ENCODE measurements at places on chromosomes 5 and 9.
A peak's percentile ranks its signal among the peaks of the same experiment; 100 is the strongest.

GRCh38 chr5:42309865-42310264 lies 113.4 kb upstream of the GHR start:
- DNase-seq = no peak

DNA sequence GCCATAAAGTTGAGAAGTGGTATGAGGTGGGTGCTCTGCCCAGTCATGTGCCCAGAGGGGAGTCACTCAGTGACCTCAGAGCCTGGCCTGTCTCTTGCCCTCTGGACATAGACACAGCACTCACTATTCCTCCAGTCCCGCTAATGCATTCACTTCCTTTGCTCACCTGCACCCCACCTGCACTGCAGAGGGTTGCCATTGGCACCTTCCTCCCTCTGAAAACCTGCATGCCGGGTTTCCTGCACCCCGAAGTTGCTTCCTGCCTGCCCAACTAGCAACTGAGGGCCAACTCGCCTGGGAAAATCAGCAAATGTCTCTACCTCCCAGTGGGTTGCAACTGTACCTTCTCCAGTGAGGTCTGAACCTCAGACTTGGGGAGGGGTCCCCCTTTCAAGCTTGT lies 48.1 kb upstream of the SPTLC1 start:
- no peak for DNase-seq

- no peak for DNase-seq
These were observed 476.8 kb upstream of the SMARCA2 start for GRCh38 chr9:1538301-1538700.

- DNase-seq = no peak
These were observed 213.6 kb upstream of the S1PR3 start for GRCh38 chr9:88777498-88778312.

GRCh38 chr9:92196909-92197308 lies 81.7 kb upstream of the SPTLC1 start:
- DNase-seq = no peak

DNA sequence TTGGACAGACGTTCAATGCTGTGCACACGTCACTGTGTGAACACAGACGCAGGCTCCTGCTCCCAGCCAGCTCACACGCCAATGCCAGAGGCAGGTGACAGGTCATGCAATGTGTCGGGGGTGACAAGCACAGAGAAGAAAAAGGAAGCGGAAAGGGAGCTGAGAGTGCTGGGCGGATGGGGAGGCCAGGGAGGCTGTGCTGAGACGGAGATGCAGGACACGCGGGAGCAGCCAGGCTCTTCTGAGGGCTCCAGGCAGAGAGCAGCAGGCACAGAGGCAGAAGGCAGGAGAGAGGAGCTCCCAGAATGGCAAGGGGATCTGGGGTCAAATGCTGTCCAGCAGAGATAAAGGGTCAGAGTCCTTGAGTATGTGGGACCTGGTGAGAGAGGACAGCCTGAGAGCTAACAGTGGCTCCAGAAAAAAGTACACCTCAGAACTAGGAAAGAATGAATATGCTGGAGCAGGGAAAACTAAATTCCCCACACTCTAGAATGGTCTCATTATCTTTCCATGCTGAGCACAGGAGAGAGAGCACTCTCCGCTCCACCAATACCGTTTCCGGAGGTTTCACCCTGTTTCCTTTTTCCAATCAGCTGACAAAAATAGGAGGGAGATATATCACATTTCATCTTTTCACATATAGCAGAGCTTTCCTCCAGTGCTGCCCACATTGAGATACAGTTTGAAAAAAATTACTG lies 32.8 kb upstream of the NSMF start:
- no peak for DNase-seq

GRCh38 chr5:57259704-57260103 lies 85.8 kb downstream of the GPBP1 start:
- DNase-seq = no peak

DNA sequence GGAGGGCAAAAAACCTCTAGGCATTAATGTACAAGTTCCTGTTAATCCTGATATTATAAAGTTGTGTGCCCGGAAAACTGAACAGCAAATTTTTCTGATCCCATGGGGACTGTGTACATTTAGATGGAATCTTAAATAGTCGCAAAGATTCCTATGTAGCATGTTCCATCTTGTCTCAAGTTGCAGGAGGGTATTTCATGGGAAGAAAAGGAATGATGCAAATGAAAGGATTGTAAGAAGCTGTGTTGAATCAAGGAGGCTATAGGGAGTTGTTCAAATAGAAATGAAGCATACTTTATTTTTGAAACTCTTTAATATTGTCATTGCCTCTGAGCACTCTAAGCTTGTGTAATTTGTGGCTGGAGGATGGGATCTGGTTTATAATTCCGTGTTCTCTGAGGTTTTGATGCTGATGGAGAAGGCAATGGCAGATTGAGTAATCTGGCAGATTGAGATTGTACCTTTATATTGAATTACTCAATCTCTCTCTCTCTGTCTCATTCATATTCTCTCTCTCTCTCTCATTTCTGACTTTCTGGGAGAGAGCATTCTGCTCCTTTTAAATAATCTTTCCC lies 288.5 kb downstream of the OSTF1 start:
- DNase-seq = no peak

DNA sequence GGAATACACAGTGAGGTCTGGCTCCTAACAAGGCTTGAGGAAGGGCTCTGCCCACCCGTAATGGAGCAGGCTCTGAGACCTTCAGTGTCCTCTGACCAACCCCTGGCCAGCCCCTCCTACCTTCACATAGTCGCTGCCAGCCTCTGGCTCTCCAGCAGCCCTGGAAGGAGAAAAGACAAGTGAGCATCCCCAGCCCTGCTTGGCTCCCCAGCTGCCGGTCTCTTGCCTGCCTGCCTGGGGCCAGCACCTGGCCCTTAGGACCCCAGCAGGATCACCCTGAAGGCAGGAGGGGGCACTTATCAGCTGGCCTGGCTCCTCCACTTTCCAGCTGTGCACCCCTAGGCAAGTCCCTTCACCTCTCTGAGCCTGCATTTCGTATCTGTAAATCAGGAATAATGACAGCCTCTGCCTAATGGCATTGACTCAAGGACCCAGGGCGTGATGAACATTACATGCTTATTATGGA lies 16.9 kb downstream of the SH2D3C start:
- DNase-seq = no peak

DNA sequence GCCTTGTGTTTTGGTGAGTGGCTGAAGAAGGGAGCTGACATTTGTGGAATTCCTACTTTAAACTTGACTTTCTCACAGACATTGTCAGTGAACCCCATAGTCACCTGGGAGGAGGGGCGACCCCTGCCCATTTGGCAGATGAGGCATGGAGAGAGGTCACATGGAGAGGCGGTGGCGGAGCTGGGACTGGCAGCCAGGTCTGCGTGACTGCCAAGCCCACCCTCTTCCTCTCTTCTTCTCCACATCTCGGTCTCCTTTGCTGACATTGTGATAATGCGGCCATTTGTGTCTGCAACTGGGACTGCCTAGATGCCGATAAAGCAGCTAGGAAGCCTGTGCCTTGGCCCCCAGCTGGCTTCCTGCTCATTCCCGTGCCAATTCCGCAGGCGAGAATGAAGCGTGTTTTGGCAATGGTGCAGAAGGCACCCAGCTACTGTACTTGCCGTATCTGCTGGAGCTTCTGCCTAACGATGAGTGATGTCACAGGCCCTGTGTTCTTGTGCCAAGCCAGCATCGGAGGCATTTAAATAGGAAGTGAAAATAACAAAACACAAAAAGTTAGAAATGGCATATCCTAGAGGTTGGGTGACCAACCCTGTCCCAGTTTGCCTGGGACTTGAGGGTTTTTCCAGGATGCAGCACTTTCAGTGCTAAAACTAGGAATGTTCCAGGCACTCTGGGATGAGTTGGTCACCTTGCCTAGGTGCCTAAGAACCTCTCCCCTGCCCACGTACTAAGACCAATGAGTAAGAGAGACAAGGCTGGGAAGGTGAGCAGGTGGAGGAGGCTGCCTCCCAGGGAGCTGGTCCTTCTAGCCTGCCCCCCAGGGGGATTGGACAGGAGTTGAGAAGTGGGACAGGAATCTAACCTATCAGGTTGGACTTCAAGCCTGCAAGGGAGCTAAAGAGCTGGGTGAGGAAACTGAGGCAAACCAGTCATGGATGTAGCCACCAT lies 23.6 kb downstream of the OLFML2A start:
- DNase-seq = no peak

- DNase-seq = peak; percentile 56
These were observed 36.0 kb downstream of the SARDH start for GRCh38 chr9:133701981-133702797.

DNA sequence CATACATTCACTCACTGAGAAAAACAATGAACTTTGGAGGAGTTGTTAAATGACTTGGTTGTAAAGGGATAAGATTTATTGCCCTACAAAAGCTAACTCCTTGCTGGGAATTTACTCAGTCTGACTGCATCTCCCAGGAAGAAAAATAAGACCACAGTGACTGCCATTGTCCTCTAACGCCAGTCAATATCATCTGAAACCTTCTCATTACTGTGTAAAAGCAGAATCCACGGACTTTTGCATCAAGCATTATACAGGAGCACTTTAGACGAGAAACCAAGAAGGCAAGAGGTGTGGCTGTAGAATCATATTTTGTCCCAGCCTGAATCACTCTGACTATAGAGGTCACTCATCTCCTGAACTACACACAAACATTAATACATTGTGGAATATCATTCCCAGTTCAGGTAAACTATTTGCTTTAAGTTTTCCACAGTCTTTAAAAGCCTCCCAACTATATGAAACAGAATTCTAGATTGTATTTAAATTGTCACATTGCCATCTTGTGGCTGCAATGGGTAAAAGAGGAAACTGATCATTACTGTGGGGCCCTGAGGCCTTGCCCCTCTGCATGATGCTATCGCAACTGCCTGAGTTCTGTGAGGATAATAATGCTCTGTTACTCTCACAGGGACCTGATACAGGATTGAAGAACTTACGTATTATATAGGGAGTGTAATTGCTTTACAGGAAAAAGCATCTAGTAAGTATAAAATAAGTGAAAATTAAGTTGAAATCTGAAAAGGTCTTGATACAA lies 142.9 kb downstream of the SLCO4C1 start:
- no peak for DNase-seq

GRCh38 chr5:150357326-150358260 lies at the start of gene TCOF1:
TSS of gene TCOF1 (plus strand) at chr5:150357697. CDS start at chr5:150357747, 50 bp downstream.
- DNase-seq = peak; percentile 98

DNA sequence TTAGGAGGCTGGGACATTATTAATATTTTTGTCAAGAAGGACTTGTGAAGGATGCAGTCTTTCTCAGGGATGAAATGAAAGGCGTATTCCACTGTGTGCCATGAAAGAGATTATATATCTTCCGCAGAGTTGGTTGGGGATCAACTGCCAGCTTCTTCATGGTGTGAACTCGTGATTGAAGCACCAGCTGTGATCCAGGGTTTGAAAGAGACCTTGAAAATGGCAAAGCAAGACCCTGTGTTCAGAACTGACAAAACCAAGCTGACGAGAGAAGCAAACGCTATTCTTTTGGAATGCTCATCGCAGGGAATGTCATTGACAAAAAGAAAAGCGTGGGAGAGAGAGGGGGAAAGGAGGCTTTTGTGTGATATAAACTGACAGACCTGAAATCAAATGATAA lies 263.9 kb upstream of the ZNF608 start:
- no peak for DNase-seq

- DNase-seq = no peak
These were observed 5.5 kb upstream of the AOPEP start for GRCh38 chr9:94720846-94721549.

DNA sequence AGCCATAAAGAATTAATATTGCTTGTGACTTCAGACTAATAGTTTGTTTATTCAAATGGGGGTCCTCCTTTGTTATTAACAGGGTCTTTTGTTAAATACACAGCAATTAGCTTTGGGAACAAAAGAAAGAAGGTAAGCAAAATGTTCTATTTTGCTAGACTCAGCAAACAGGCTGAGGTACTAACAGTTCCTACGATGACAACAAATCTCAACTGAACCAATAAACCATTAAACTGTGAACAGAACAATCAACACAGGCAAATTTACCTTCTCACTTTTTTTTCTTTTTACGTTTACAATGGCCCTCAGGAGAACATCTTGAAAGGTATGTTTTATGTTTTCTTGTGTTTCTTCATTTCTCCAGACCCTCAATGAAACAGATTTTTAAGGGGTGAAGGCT lies 207.2 kb downstream of the NFIB start:
- DNase-seq = no peak

GRCh38 chr5:83540105-83540504 lies 68.6 kb downstream of the VCAN start:
- DNase-seq = no peak

GRCh38 chr9:16069671-16070454 lies 517.0 kb downstream of the CCDC171 start:
- no peak for DNase-seq

DNA sequence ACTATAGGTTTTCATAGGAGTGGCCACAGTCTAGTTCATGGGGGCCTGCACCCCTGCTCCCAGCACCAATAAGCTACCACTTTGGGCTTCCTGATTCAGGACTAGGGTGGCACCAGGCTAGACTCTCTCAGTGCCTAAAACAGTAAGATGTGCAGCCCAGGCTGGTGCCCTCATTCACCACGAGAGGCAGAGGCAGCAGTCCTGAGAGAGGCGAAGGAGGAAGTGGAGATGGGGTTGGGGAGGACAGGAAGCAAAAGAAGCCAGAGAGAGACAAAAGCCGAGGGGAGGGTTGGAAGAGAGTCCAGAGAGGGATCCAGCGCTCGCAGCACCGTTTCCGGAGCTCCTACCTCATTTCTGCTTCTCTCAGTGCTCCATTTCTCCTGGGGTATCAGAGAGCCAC lies 180.9 kb downstream of the MED10 start:
- no peak for DNase-seq

DNA sequence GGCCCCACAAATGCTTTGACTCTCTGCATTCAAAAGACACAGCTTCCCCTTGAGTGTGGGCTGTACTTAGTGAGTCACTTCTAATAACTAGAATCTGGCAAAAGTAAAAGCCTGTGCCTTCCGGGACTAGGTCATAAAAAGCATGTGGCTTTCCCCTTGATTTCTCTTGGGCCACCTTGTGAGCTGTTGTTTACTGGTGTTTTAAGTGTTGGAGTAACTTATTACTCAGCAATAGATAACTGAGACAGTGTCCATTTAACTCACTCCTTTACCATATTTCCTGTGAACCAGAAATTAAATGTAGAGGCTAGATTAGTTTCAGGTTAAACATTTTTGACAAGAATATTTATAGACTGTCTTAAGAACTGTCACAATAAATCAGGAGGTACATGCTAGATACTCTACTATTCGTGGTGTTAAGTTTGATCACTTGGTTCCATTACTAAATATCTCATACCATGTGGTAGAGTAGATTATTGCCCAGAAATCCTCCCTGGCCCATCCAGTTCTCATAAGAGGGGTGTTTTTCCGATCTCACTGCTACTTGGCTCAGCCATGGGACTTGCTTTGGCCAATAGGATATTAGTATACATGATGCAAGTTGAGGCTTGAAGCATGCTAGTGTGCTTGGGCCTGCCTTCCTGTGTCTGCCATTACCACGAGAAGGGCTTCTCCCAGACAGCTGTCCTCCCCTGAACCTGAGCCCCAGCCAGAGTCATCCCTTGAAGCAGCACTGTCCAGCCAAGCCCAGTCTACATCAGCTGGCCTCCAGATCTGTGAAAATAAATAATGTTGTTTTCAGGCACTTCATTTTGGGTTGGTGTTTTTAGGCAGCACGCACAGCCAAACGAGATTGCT lies 10.4 kb upstream of the CMBL start:
- no peak for DNase-seq

GRCh38 chr5:28328681-28329080 lies 1290.3 kb upstream of the CDH9 start:
- no peak for DNase-seq

GRCh38 chr5:93196986-93197385 lies 384.0 kb downstream of the NR2F1-AS1 start:
- no peak for DNase-seq

Measured in suprapubic skin (tissue), 4 donors.